ENCODE measurements at places on chromosomes 16 and 17. TPM values are rescaled to one million over a fixed set of nuclear protein-coding genes. Genes with fewer than 3 reads are reported as not detected.

The KRT40 gene
- total RNA-seq = 7.7 TPM

- peak; percentile 25 for DNase-seq
Observed at GRCh38 chr16:85844786-85845185, 45.3 kb downstream of the COX4I1 start.

GRCh38 chr16:50178491-50178941 lies 25.4 kb downstream of the TENT4B start:
- DNase-seq = no peak

DNA sequence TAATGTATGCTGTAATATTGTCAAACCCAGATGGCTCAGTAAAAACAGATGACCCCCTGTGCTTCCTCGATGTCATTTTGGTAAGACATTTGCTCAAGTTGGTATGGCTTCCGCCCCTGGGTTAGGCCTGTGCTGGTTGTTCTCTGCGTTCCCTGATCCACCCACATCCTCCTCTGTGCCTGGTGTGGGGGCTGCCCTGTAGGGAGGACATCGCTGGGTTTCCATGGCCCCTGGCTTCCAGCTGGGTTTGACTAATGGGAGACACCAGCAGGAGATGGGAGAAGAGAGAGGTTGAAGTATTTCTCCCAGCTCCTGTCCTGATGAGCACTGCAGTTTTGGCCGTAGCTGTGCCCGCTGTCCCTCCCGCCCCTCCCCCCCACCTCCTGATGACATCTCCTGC lies 4.4 kb upstream of the MFAP4 start:
- DNase-seq = no peak

DNA sequence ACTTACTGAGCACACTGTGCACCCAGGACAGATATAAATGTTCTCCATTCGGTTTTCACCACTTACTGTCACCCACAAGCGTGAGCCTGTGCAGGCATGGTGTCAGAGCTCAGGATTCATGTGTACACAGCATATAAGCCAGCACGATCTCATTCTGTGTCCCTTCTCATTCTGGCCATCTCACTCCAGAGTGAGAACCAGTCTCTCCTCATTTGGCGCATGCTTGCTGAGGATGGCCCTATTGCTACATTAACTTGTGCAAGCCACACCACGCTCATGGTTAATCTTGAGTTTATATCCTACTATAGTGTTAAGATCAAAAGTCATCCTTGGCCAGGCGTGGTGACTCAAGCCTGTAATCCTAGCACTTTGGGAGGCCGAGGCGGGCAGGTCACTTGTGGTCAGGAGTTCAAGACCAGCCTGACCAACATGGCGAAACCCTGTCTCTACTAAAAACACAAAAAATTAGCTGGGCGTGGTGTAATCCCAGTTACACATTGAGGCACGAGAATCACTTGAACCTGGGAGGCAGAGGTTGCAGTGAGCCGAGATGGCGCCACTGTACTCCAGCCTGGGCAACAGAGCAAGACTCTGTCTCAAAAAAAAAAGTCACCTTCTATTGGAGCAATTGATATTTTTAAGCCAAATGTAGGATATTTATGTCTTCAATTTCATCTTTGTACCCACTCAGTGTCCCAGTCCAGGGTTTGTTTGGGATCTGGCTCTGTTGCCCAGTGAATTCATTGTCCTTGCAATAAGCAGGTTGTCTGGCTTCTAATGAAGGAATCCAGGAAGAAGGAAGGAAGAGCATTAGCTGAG lies 20.9 kb downstream of the SOCS1 start:
- no peak for DNase-seq

- peak; percentile 74 for DNase-seq
Observed at GRCh38 chr17:36602924-36603384, 1.6 kb downstream of the MRM1 start.

DNA sequence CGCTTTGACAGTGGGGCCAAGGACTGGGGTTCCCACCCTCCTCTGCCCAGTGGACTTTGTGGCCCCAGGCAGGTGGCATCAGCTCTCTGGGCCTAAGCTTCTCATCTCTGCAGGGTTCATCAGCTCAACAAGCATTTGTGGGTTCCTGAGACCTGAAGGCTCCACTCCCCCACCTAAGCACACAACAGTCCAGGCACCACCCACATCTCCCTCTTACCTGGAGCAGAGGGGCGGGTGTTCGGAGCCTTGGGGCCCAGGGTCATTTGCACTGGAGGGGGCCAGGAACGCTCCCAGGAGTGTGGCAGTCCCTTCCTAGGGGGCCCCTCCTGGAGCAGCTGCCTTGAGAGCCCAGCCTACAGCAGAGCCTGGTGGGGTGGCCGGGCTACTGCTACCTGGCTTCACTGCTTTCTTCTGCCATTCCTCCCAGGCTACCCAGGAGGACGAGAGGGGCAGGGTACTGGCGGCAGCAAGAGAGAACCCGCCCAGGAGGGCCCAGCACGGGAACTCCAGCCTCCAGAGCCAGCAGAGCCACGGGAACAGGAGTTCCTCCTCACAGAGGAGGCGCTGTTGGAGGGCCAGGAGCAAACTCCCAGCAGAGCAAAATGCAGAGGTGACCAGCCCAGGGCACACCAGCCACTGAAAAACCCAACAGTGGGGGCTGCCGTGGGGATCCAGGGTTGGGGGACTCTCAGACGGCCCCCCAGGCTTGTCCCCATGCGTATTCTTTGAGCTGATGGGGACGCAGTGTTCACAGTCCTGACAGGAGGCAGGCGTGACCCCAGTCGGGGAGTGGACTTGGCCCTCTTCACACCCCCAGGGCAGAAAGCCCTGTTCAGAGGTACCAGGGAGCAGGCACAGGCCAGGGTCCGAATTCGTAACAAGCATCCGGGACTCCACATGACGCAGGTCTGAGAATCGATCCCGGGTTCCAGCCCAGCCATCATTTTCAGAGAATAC lies 35.1 kb upstream of the SLC38A10 start:
- no peak for DNase-seq

DNA sequence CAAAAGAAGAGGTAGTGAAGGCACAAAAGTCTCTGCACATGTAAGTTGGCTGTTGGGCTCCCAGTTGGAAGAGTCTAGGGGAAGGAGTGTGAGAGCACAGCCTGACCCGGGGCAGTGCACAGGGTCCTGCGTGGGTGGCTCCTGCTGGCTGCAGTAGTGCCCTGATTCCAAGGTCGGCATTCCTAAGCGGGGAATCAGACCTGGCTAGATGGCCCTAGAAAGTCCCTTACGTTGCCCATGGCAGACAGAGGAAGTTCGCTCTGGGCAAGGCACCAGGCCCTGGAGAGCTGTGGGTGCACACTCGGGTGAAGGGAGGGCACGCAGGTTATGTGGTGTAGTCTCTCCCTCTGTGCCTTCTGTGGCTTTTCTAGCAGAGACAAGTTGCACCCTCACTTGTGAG lies 22.8 kb upstream of the SLC5A11 start:
- DNase-seq = no peak

The STX1B gene
- 0.92 TPM for total RNA-seq

- no peak for DNase-seq
Observed at GRCh38 chr16:22402191-22402590, 27.8 kb upstream of the CDR2 start.
